Panc1 (cell line): ENCODE measurements at places on chromosomes 3 and 15. TPM values are rescaled to one million over a fixed set of nuclear protein-coding genes. Genes with fewer than 3 reads are reported as not detected.

- H3K27ac ChIP-seq: no peak overlapping the region
- H3K4me3 ChIP-seq: no peak overlapping the region
- no peaks in the 10 kb centered on the region for H3K27me3 ChIP-seq
- DNase-seq: no peak
- no peaks in the 10 kb centered on the region; the same call in 1 of the 2 replicates for H3K4me1 ChIP-seq
- H3K36me3 ChIP-seq: no peaks in the 10 kb centered on the region
These were observed 803.3 kb downstream of the DIPK2A start for GRCh38 chr3:144774897-144775296.

- no peak for DNase-seq
- no peaks in the 10 kb centered on the region; the same call in 1 of the 2 replicates for H3K27me3 ChIP-seq
- no peak overlapping the region for H3K4me3 ChIP-seq
- H3K27ac ChIP-seq: no peak overlapping the region
These were observed 28.9 kb upstream of the KLHL6 start for GRCh38 chr3:183584246-183584913.

GRCh38 chr3:151371526-151371925, 13.0 kb downstream of the P2RY12 start:
- H3K27ac ChIP-seq: no peak overlapping the region
- H3K27me3 ChIP-seq: no peaks in the 10 kb centered on the region
- H3K36me3 ChIP-seq: no peaks in the 10 kb centered on the region
- DNase-seq: no peak
- H3K4me1 ChIP-seq: no peaks in the 10 kb centered on the region

DNA sequence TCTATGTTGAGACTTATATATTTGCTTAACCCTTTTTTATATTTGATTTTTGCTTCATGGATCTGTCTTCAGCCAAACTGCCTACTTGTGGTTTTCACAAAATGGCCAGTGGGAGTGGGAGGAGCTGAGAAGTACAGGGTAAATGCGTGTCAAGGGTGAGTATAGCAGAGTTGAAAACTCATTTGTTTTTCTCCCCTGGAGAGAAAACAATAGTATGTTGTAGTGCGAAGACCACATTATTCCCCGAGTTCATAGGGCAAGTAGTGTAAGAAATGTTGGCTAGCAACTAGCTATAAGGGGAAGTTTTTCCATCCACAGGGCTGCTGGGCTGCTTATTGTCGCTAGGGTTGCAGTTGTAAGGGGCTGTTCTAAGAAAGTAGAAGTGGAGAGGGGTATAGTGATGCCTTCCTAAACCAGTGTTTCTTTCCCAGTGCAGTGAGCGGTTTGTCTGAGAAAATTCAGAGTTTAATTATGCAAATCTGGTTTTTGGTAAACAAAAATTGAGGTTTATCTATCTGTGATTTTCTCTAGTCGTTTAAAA, 153.8 kb upstream of the AZI2 start:
- no peak for DNase-seq
- H3K4me1 ChIP-seq: no peaks in the 10 kb centered on the region
- no peak overlapping the region for H3K27ac ChIP-seq
- no peak overlapping the region for H3K4me3 ChIP-seq

DNA sequence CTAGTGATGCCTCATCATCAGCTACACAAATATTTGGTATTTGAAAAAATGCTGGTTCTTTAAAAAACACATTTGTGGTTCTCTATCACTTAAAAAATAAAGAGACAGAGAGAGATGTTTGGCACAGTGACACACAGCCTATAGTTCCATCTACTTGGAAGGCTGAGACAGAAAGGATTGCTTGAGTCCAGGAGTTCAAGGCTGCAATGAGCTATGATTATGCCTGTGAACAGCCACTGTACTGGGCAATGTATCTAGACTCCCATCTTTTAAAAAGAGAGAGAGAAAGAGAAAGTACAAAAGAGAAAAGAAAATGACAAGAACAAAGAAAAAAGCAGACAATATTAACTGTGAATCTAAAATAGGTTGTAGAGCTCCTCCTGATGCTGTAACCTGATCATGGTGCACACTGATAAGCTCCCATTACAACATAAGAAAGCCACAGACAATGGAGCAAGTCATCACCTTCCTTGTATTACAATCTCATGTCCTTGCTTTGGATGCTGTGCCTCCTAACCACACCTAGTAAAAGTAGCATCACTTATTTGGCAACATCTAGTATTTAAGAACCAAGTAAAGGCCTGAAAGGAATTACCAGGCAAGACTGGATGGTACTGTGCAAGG, 31.7 kb upstream of the MAP4 start:
- no peaks in the 10 kb centered on the region for H3K36me3 ChIP-seq
- no peak overlapping the region for H3K4me3 ChIP-seq
- DNase-seq: no peak
- H3K4me1 ChIP-seq: no peaks in the 10 kb centered on the region

GRCh38 chr3:66413151-66413751, 87.6 kb downstream of the LRIG1 start:
- no peak for DNase-seq
- no peaks in the 10 kb centered on the region for H3K4me1 ChIP-seq
- H3K4me3 ChIP-seq: no peak overlapping the region
- no peaks in the 10 kb centered on the region for H3K27me3 ChIP-seq

DNA sequence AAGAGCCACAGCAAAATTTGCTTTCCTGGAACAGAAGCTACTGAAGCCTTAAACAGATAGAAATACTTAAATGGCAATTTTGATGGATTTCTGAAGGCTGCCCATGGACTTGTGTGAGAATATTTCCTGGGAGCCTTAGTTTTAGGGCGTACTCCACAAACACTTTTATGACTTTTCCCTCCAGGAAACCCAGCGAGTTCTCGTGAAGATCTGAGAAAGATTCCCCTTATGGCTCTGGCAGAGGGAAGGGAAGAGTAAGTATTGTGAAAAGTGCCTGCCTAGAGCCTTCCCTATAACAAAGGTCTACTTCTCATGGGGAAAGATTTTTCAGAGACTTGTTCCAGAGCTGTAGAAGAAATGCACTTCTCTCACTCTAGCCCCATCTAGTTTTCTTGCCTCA, 31.1 kb upstream of the TRAT1 start:
- no peaks in the 10 kb centered on the region for H3K4me1 ChIP-seq
- no peaks in the 10 kb centered on the region for H3K36me3 ChIP-seq
- H3K27ac ChIP-seq: no peak overlapping the region
- no peaks in the 10 kb centered on the region; the same call in 1 of the 2 replicates for H3K27me3 ChIP-seq
- H3K4me3 ChIP-seq: no peak overlapping the region
- no peak for DNase-seq

DNA sequence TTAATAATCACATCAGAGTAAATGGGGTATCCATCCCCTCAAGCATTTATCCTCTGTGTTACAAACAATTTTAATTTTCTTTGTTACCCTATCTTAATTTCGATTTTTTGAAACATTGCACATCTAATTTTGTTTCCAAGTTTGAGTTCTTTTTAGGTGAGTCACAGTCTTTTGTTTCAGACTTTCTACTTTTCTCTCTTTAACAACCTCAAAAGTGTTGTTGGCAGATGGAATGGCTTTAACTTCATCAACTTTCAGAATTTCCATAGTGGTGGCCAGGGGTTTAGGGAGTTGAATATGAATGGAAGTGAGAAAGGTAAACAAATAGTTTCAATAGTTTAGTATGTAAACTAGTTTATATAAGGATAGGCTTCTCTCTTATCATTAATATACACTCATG, 223.0 kb upstream of the MLF1 start:
- H3K4me3 ChIP-seq: no peak overlapping the region
- H3K27me3 ChIP-seq: no peaks in the 10 kb centered on the region
- H3K4me1 ChIP-seq: no peaks in the 10 kb centered on the region
- no peak overlapping the region for H3K27ac ChIP-seq

The DUOXA2 gene
- total RNA-seq: not detected

The SHC4 gene
- total RNA-seq: 0.10 TPM
